ENCODE measurements at places on chromosomes 3 and 15.
A peak's percentile ranks its signal among the peaks of the same experiment; 100 is the strongest.

GRCh38 chr3:126390201-126390600 is 4.5 kb upstream of the CFAP100 start:
- DNase-seq = no peak

- no peak for DNase-seq
Observed at GRCh38 chr15:63369296-63369695, 12.3 kb downstream of the CA12 start.

DNA sequence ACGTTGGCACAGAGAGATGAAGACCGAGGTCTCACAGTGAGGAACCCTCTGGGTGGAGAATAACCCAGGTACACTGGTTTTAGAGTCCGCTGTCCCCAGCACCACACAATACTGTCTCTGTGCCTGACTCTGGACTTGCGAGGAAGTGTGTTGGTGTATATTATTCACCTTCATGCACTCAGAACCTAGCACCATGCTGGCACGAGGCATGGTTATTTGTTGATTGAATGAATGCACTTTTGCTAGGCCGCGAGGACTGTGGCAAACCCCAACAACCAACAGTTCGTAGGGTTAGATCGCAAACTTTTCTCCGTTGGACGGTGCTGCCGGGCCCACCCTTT is 484 bp upstream of the C3orf52 start:
- no peak for DNase-seq

DNA sequence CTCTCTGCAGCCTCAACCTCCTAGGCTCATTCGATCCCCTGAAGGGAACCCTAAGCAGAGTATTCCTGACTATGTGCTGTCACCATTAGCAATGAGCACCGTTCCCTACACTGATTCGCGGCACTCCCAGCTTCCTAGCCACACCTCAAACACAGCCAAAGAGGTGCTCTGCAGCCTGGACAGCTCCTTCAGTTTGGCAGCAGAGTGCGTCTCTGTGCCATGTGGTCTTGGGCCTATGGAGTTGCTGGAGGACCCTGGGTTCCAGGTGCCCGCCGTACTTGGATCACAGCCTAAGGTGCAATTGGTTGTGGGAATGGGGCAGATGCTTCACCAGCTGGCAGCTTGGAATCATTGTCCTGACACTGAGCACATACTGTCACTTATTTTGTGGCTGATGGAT is 17.3 kb upstream of the IL12A start:
- DNase-seq = no peak

DNA sequence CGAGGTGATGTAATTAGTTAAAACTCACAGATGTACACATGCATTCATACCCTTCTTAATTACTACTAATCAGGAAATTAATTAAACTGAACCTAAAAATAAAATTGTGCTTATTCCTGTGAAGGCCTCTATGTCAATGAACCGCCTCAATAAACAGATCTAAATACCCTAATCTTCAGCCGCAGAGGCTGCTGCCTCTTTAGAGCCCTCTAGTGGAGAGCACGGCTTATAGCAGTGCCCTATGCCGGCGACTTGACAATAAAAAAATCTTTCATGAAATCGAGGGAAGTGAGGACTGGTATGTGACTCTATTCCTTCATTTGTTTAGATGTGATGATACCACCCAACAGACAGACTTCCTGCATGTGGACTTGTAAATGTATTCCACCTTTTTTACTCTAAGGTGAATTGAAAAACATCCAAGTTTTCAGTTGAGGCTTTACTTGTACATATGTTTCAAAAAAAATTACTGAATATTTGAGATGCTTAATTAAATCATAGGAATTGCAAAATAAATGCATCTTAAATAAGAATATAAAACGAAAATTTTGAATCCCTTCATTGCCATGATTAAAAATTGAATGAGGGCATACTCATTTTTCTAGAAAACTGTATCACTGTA is 8.3 kb upstream of the EPHA3 start:
- peak; percentile 79 for DNase-seq

DNA sequence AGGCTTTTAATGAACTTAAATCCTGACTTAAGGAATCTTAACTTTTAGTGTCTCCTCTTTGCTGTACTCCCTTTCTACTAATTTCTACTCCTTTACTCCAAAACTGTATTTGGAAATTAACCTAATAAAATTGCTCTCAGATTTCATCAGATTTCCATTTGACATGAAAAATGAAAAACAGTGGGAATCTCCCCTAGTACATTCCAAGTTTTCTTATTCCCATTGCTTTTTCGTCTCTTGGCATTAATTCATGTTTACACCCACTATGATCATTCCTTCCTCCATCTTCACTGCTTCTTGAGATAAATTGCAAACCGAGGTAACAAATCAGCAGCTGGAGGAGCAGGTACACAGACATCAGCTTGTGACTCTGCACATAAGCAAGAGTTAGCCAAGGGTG is 208.7 kb downstream of the VGLL3 start:
- DNase-seq = no peak

DNA sequence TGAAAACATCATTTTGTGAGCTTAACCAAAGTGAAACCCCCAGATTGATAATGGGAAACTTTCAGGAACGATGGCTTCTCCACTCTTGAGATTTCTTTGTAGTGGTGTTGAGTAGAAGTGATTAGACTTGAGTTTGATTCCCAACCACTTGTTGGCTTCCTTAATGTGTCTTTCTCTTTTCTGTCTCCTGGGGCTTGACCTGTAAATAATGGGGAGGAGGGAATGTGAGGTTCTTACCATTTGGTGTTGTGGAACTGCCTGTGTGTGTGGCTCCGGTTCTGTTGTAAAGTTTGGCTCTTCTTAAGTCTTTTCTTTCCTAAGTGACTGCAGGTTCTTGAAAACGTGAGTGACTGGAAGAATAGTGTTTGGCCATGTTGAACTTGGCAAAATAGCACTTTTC is 2.7 kb downstream of the CDV3 start:
- DNase-seq = no peak

GRCh38 chr3:15049584-15049983 is 15.5 kb downstream of the MRPS25 start:
- DNase-seq = no peak

GRCh38 chr3:160200353-160200752 is 24.9 kb upstream of the C3orf80 start:
- DNase-seq = no peak

DNA sequence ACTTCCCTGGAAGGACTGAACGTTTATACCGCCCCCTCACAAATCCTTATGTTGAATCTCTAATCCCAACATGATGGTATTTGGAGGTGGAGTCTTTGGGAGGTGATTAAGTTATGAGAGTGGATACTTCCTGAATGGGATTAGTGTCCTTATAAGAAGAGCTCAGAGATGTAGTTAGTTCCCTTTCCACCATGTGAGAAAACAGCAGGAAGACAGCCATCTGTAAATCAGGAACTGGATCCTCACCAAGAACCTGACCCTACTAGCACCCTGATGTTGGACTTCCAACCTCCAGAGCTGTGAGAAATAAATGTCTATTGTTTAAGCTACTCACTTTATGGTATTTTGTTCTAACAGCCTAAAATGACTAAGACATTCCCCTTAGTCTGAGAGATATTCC is 33.3 kb upstream of the SACM1L start:
- DNase-seq = peak; percentile 38

GRCh38 chr3:53792866-53793265 is 53.4 kb downstream of the CHDH start:
- DNase-seq = no peak

DNA sequence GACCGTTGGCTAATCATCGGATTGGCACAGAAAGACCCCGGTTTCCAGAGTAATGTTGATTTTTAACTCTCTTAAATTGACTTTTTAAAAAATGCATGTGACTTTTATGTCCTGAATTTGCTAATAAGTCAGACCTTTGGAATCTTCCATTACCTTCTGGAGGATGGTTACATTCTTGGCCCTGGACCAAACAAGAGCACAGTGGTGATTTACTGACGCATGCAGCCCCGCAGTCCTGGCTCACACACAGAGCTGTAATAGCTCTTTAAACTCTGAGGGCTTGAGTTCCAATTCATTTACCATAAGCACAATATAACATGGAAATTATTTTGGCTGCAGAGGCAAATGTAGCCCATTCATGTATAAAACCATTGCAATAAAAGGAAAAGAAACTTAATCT is 25.1 kb downstream of the SOX14 start:
- no peak for DNase-seq

DNA sequence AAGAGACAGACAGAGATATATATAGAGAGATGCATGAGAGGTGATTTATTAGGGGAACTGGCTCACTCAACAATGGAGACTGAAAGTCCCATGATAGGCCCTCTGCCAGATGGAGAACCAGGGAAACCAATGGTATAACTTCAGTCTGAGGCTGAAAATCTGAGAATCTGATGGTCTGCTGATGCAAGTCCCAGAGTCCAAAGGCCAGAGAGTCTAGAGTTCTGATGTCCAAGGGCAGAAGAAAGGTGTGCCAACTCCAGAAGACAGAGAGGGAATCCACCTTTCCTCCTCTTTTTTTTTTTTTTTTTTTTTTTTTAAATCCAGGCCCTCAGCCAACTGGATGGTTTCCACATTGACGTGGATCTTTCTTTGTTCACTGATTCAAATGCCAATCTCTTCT is 197.9 kb upstream of the MEIS2 start:
- DNase-seq = no peak

GRCh38 chr15:47035475-47036406 is 681.6 kb upstream of the SEMA6D start:
- DNase-seq = peak; percentile 7

- no peak for DNase-seq
Observed at GRCh38 chr3:66487465-66487864, 13.4 kb downstream of the LRIG1 start.

- DNase-seq = no peak
Observed at GRCh38 chr3:138373736-138374094, 25.3 kb downstream of the MRAS start.

GRCh38 chr15:67838789-67839332 is 984 bp downstream of the RNU6-1 start:
- peak; percentile 61 for DNase-seq

GRCh38 chr3:159091936-159092335 is 290.1 kb downstream of the MFSD1 start:
- DNase-seq = no peak

GRCh38 chr3:126477061-126477380 is 1.3 kb upstream of the ZXDC start:
- DNase-seq = no peak

DNA sequence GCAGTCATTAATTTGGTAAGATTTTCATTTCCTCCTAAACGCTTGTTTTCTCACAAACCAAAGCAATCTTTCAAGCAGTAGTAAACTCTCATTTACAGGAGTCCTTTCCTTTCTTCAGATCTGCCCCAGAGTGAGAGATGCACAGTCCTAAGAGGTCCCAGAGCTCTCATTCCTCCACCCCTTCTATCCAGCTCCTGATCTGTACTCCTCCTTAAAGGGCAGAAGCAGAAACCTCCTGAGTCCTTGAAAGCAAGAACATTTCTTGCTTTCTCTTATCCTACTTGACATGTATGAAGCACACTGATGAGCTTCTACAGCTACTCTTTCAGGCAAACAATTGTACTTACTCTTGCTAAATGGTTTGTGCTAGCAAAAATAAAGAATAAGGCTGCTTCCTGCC is 11.7 kb downstream of the EXD1 start:
- no peak for DNase-seq

DNA sequence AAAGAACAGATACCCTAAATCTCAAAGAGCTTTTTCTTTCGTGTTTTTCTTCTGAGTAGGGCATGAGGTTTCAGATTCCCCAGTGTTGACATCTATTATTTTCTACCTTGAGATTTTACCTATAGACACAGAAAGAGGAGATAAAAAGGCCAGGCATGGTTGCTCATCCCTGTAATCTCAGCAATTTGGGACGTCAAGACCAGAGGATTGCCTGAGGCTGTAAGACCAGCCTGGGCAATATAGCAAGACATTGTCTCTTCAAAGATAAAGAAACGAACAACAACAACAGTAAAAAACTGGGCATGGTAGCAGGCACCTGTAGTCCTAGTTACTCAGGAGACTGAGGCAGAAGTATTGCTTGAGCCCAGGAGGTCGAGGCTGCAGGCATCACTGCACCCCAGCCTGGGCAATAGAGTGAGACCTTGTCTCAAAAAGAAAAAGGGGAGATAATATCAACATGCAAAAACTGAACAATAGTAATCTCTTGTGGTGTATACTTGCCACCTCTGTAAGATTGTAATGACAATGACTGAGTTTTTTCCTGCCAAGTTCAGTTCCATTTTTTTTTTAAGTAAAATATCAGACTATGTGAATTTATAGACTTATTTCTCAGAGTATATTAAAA is 71.3 kb downstream of the MBNL1 start:
- no peak for DNase-seq

DNA sequence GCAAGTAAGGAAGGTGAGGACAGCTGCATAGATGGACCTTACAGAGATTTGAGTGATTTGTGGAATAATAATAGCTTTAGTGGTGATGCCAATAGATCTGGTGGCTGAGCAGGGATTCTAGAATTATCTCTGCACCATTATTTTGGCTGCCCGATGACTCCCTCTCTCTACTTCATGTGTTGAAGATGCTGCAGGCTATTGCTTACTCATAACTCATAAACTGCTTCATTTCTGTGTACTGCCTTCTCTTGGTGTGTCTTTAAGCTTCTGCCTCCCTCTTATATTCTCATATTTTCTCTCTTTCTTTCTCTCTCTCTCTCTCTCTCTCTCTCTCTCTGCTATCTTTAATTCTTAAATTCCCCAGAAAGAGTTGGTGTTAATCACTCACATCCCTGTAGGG is 256.0 kb upstream of the TRIM42 start:
- DNase-seq = no peak

DNA sequence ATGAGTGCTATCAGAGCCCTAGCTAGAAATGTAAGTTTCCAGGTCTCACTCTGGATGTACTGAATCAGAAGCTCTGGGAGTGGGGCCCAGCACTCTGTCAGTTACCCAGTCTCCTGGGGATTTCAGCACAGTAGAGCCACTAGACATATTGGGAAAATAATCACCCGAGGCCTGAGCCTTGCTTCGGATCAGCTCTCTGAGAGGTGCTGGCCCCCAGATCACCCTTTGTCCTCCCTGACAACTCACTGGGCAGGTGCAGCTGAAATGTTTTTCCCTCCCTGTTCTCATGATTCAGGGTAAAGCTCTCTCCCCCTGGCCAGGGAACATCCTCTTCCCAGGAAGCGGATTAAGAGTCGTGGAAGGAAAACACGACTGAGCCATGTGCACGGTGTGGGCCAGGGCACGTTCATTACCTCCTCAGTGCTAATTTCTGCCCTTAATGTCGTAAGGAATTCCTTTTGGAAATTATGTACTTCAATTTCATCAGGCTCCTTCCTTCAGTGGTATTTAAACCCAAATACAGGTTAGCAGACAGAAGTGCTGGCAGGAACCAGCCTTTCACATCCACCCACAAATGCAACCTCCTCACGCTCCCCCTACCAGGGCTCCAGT is 296.7 kb upstream of the LYSMD4 start:
- DNase-seq = no peak

DNA sequence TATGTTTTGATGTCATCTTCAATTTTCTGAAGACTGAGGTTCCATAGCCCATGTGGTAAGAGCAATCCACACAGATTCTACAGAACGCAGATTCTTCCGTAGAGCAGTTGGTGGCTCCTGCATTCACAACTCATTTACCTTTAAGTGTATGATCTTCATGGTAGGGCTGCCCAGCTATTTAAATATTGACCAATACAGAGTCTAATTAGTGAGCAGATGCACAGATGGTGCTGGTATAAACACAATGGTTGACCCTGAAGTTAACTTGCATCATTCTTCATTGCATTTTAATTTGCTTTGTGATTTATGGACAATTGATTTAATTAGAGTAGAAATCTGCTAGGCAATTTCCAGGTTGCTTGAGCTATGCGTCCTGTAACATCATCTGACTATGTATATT is 269.2 kb downstream of the SQOR start:
- DNase-seq = no peak

All from PC-3 (cell line).